WTC11 (cell line): ENCODE measurements at places on chromosomes 4 and X.

- no peak for DNase-seq
Measured at GRCh38 chrX:151816934-151817333, 82.4 kb downstream of the CNGA2 start.

GRCh38 chrX:78650906-78651437, 8.2 kb downstream of the RTL3 start:
- DNase-seq = no peak

GRCh38 chrX:47234583-47234982, 1.8 kb downstream of the USP11 start:
- no peak for DNase-seq

- DNase-seq = no peak
Measured at GRCh38 chr4:141331534-141332358, 111.1 kb downstream of the ZNF330 start.

- DNase-seq = no peak
Measured at GRCh38 chr4:172962564-172963353, 205.9 kb upstream of the GALNT7 start.

GRCh38 chr4:3040452-3041191, 33.7 kb downstream of the HTT-AS start:
- no peak for DNase-seq

GRCh38 chr4:139278485-139278884, 1.5 kb downstream of the MGARP start:
- DNase-seq = no peak
